ENCODE measurements at places on chromosomes 2 and 18.

DNA sequence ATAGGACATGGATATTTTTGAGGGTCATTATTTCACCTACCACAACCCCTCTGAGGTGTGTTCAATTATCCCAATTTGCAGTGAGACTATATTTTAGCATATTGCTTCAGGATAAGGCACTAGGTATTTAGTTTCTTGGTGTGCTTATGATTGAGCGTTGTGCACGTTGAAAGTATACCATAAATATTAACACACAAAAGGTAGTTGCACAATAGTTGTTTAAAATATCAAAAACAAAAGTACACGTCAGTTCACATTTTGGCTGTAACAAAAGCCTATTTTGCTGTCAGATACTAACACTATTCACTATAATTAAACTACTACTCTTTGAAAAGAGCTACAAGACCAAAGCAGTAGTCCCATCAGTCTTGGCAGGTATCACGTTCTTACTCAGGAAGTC lies 367.5 kb downstream of the DSC3 start:
- no peak for DNase-seq

GRCh38 chr2:33344230-33344629 lies 132.2 kb upstream of the RASGRP3 start:
- DNase-seq = no peak

- no peak for DNase-seq
Observed at GRCh38 chr2:208545403-208546042, 138.9 kb downstream of the PTH2R start.

DNA sequence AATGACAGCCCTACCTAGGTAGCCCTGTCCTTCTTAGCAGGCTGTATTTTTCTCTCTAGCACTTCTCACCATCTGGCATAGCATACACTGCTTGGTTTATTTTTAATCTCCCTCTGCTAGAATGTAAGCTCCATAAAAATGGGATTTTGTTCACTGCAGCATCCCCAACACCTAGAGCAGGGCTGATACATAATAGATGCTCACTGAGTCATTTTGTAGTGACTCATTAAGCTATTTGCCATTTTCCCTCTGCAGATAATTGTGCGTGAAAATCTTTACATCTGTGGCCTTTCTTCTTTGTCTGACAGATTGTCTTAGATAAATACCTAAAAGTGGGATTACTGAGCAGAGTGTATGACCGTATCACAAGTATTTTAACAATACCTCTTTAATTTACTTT lies 82.5 kb downstream of the CERS6 start:
- DNase-seq = no peak

- DNase-seq = no peak
Observed at GRCh38 chr18:29248805-29249204, 1071.9 kb upstream of the CDH2 start.
